ENCODE measurements at places on chromosomes 5 and 9.

DNA sequence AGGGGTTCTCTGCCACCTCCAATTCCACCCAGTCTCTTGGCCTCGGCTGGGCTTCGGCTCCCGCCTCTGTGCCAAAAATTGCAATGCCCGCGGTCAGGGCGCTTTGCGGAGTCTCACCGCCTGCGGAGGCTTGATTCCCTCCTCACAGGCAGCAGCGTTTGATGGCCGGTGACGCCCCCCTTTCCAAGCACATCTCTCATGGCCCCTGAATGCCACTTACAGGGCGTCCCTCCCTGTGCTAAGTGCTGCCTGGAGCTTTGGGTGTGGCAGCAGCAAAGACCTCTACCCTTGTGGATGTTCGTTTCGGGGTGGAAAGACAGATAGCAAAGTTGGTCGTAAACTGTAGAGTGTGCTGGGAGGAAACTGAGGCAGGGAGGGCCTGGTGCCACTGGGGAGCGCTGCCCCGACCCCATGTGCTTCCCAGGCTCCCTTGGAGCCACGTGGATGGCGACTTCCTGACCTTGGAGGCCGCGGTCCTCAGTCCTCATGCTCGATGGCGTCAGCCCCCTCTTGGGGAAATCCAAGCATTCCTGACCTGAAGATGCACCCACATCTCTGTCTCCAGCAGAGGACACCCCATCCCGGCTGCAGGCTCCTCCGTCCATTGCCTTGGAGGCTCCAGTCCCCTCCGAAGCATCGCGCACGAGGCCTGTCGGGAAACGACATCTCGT is 249.2 kb upstream of the IRX4 start:
- no peak for DNase-seq

DNA sequence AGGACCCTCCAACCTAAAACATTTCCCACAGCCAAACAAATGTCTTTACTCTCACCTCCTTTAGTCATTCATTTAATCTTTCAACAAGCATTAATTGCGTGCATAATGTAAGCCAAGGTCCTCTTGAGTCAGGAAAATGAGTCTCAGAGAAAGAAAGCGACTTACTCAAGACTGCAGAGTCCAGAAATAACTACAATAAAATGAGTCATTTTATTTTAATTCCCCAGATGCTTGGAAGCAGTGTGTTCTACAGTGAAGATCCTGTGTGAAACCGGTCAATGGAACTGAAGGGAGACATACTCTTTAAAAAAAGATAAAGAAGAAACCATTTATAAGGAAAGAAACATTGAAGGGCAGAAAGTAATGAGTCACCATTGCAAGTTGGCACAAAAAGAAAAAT is 513.7 kb downstream of the CDK5RAP2 start:
- DNase-seq: no peak

GRCh38 chr9:132672413-132672690 is 2.1 kb downstream of the GTF3C4 start:
- DNase-seq: no peak

- DNase-seq: no peak
Measured at GRCh38 chr9:21753523-21753922, 48.9 kb upstream of the MTAP start.

GRCh38 chr9:108831496-108832178 is 24.1 kb downstream of the ACTL7B start:
- no peak for DNase-seq

DNA sequence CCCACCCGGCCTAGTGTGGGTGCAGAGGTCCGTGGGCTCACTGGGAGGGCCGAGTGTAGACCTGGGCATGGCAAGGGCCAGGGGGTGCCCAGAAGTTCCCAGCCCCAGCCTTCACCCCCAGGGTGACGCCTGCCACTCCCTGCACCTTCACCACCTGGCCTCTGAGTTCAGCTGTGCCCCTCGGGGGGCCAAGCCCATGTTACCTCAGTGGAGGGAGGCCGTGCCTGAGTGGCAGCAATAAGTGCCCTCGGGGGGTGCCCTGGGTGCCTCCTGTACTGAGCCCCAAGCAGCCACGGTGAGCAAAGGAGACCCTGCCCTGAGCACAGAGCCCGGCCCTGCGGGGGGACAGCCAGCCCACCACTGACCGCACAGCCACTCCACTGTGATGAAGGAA is 10.3 kb upstream of the FCN2 start:
- no peak for DNase-seq

DNA sequence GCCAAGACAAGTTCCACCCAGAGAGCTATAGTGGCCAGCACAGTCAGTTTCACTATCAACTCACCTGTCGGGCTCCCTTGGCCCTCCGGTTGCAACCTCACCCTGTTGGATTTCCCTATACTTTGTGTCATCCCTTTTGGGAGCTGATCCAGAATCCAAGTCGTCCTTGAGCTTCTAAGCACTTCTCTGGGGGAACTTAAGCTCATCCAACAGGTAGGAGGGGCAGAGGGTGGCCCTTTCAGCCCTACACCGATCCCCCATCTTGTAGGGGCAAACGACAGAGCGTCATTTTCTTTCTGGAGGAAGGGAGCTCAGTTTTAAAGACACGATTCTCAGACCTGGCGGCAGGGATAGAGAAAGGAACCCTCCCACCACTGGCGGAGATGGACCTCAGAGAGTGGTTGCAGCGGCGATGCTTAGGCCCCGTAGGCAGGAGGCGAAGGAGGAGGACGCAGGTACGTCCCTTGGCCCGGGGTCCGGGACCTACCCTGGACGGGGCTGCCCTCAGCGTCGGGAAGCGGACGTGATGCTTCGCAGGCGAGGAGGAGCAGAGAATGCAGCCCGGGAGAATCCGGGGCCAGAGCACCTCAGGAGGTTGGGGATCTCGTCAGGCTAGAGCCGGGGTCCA is 519 bp downstream of the ZER1 start:
- no peak for DNase-seq

- DNase-seq: no peak
Measured at GRCh38 chr5:120037451-120037850, 408.1 kb downstream of the FAM170A start.

DNA sequence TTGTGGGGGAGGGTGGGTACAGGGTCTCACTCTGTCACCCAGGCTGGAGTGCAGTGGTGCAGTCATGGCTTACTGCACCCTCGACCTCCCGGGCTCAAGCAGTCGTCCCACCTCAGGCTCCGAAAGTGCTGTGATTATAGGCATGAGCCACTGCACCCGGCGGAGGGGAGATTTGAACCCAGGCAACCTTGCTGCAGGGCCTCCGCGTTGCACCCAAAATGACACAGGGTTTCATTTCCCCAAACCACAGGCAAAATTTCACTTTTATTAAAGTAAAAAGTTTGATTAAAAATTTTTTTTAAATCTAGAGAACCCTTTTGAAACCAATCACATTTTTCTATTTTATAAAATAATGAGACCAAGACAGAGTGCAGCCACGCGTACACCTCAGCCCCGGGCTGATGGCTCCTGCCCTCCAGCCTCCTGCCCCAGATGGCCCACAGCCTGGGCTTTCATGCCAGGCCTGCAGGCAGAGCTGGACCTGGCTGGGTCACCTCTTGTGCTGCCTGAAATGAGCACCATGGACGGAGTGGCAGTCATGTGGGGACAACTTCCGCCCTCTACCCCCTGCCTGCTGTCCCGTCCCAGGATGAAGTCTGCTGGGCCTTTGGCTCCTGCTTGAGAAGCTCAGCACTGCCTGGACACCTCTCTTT is 30.5 kb downstream of the USP20 start:
- DNase-seq: no peak

DNA sequence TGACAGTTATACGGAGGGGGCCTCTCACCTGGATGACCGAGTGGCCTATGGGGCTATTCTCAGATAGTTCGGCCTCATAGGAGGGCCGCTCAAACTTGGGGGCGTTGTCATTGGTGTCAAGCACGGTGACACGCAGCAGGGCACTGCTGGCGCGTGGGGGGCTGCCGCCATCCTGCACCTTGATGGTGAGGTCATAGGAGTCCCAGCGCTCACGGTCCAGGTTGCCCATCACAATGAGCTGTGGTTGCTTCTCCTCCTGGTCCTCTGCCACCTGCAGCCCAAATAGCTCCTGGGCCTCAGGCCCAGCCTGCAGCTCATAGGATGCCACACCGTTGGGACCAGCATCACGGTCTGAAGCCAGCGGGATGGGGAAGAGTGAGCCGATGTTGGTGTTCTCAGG is 9.7 kb downstream of the PCDH1 start:
- DNase-seq: no peak

GRCh38 chr5:90640484-90641059 is 82.0 kb downstream of the ADGRV1 start:
- no peak for DNase-seq

- DNase-seq: no peak
Measured at GRCh38 chr5:109485030-109485429, 75.3 kb upstream of the PJA2 start.

DNA sequence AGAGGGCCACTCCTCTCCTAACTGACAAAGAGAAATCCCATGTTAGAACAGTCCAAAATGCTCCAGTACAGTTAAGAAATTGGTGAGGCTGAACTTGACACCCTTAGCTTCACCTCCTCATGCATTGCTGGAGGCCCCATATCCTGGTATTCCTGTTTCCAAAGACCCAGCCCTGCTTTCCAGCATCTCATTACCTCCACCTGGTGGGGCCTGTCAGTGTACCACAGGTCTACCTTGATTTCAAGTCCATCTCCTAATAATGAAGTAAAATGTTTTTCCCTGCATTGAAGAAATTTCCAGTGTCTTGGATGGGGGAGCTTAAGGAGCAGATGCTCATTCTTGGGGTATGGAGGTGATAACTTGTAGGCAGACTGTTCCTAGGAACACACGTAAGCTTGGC is 70.6 kb upstream of the S1PR3 start:
- DNase-seq: no peak

DNA sequence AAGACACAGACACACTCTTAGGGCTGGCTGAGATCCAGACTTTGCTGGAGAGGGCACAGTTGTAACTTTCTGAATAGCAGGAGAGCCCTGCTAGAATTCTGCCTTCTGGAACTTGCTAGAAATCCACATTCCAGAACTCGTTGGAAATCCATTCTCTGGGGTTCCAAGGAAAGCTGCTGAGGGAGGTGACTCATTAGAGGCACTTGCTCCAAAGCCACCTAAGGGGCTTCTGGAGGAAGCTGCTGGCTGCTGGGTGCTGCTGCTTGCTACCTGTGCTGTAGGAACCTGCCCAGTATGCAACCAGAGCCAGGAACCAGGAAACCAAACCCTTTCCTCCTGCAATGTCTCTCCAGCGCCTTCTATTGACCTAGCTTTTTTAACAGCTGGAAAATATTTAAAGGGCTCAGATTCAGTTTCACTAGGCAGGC is 4.1 kb upstream of the TLE4 start:
- DNase-seq: no peak

DNA sequence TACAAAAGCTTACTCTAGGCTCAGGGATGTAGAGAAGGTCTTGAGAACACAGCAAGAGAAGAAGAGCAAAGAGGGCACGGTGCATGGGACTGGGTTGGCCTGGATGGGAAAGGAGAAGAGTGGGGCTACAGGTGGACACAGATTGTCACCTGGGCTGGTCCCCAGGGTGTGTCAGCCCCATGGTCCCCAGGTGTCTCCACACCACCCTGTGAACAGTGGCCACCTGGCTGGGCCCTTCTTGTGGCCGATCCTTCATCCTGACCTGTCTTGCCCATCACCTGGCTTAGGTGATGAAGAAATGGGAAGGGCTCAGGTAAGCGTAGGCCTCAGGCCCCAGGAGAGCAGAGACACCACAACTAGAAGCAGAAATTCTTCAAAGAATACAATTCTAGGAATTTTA is 188.9 kb downstream of the TENT4A start:
- DNase-seq: no peak

- DNase-seq: no peak
Measured at GRCh38 chr5:168637793-168638192, 58.6 kb upstream of the PANK3 start.

DNA sequence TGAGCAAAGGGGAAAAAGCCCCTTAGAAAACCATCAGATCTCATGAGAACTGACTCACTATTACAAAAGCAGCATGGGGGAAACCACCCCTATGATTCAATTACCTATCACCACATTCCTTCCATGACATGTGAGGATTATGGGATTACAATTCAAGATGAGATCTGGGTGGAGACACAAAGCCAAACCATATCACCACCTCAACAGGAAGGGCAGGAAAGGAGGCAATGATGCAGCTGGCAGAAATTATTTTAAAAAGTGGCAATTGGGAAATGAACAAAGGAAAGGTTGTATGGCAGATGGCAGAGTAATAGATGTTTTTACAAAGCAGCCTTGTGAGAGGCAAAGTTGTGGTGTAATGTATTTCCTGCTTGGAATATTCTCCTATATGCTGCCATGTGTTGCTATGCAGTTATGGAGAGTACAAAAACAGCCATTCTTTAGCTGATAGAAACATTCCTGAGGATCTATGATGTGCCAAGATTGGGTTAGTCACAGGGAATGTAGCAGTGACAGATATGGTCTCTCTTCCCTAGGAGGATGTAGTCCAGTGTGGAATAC is 138.8 kb downstream of the SMC2 start:
- no peak for DNase-seq

DNA sequence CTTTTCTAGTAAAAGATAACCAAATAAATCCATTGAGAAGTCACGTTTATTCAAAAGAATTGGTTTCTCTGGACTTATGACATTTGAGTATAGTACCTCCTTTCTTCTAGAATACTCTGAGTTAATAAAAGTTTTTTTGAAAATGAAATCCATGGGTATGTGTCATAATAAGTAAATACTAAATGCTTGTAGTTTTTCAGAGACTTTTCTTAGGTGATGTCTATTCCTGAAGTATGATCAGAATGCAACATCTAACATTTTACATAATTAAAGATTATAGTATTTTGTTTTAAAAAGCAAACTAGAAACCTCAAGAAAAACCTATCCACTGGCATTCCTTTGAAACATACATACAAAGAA is 63.2 kb downstream of the NFIB start:
- DNase-seq: no peak

DNA sequence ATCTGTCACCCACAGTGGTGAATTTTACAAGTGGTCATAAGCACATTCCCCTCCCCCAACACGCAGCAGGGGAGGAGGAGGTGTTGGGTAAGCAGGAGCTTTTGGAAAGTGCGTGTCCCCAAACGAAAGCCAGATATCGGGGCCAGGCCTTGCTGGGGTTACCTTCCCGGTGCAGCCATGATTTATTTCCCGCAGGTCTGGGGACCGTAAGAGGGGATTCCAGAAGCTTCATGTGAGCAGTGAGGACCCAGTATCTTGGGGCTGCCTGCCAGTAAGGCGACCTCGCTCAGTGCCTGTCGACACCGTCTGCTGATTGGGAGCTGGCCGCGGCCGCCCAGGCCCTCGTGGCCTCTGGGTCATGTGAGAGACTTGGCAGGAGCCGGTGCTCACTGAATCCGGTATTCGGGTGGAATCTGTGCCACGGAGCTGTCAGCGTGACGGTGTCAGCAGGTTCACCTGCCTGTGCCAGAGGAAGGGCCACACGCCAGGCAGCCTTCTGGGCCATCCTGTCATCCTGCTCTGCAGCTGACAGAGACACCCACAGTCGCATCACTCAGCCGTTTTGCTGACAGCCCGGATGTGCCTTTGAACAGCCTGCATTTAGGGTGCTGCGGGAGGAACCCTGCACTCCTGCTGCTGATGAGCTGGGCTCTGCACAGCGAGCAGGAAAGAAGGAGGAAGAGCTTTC is 37.3 kb downstream of the SEC61B start:
- DNase-seq: peak; percentile 4
